Effector memory CD8-positive, alpha-beta T cell (primary cell): ENCODE measurements at places on chromosomes 2 and 18.

DNA sequence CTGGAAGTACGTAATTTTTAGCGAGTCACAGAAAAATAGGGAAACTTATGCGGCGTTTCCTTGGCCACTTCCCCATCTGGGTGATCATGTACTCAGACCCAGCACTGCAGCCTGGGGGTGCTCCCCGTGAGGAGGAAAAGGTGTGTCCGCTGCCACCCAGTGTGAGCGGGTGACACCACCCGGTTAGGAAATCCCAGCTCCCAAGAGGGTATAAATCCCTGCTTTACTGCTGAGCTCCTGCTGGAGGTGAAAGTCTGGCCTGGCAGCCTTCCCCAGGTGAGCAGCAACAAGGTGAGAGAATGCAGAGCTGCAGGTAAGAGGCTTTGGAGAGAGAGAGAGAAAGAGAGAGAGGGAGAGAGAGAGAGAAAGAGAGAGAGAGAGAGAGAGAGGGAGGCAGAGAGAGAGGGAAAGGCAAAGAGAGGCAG, at the start of gene IL1R2:
Gene IL1R2, plus strand, starts transcription at position 240 of the 425 bp plus-strand sequence. CDS start 16,616 bp downstream, outside the sequence.
- no peak for DNase-seq

DNA sequence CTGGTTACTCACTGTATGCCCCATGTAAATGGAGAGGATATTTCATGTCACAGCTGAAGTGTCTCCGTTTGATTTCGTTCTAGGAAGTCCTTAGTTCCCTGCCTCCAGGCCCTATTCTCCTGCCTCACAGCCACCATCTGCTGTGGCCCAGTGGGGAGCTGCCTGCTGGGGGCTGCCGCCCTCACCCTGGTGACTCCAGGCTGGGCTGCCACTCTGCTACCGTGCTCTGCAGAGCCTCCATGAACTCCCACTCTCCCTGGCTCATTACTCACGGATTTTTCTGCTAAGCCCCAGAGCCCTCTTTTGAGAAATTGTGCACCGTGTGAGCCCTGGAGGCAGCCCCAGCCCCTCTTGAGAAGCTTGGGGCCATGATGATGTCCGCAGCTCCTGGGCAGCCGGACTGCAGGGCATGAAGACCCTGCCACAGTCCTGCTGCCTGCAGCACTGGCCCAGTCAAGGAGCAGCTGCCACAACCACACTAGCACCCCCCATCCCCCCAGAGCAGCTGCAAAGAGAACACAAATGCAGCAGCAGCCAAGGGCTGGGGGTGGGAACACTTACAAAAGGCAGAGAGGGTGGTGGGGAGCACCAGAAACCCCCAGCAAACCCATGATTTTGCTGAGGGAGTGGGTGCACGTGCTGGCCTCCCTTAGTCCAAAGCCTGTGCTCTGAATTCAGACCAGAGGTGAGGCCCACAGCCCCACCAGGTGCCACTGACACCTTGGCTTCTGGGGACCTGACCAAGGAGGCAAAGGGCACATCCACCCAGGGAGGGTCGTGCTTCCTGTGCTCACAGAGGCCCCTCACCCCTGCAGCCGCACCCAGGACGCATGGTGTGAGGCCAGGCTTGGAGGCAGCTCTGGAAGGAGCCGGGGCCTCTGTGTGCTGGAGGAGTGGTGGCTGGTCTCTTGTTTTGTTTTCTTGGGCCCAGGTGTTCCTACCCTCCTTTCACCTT, 270.2 kb upstream of the RAB6C start:
- no peak for DNase-seq

DNA sequence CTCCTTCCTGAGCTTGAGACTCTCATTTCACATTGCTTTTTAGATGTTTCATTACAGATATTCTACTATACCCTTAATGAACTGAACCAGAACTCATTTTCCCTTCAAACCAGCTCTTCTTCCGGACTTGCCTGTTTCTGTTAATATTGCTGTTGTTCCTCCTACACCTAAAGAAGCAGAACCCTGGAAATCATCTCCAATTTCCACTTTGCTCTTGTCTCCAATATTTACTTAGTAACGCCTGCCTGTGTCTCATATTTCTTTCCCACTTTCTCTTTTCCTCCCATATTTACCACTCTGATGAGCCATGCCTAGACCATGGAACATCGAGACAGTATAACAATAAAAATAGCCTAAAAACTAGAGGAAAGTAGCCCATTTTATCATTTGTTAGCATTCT, 17.9 kb upstream of the GMCL1 start:
- DNase-seq = no peak

DNA sequence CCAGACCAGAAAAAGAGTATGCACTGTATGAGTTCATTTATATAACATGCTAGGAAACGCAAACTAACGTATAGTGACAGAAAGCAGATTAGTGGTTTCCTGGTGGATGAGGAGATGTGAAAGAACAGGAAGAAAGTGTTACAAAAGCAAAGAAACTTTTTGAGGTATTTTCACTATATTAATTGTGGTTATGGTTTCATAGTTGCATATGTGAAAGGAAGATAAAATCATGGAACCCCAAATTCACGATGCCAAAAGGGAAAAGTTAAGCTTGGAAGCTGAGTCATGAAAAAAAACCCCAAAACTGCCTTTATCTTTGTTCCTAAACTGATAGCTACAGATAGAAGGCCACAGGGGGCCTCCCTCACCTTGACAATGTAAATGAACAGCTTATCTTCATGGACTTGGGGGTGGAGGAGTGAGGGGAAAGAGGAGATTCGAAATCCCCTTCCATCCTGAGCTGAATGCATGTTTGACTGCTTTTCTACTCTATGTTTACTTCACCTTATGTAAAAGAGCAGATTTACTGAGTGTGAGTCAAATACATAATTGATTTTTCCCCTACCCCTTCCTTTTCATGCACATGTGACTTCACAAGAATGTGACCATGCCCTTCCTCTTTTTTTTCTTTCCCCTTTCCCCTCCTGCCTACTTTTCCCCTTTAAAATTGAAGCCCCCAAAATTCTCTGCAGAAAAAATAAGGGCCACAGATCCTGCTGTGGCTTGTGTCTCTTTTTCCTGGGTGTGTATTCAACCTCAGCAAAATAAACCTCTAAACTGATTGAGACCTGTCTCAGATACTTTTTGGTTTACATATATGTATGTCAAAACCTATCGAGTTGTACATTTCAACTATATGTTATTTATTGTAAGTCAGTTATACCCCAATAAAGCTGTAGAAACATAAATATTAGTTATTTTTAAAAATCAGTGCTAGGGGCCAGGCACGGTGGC, 100.1 kb upstream of the TLK1 start:
- DNase-seq = no peak

DNA sequence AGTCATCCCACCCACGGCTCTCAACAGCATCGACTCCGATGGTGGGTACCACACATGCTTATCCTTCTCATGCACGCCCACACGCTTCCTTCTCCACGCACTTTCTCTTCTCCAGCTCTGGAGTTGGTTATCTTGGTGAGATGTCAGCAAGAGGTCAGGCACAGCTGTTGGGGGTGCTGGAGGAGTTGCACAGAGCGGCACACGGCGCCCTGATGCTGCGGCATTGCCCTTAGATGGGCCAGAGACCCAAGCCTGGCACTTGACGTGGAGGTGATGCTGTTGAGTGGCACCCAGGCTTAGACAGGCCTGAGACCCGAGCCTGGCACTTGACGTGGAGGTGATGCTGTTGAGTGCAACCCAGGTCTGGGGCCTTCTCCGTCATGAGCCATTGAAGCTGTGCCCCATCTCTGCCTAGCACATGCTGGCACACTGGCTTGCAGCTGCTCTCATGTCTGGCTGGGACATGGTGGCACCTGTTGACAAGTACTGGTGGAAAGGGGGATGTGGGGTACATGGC, 83.2 kb downstream of the DGKD start:
- DNase-seq = no peak
